ENCODE measurements at places on chromosomes 11 and 22. TPM values are rescaled to one million over a fixed set of nuclear protein-coding genes. Genes with fewer than 3 reads are reported as not detected.

- H3K27me3 ChIP-seq: no peaks in the 10 kb centered on the region
- H3K27ac ChIP-seq: no peak overlapping the region
- no peak overlapping the region for H3K4me3 ChIP-seq
- H3K4me1 ChIP-seq: no peaks in the 10 kb centered on the region
- H3K36me3 ChIP-seq: peaks cover 34% of the 10 kb centered on the region
- no peak for DNase-seq
Measured at GRCh38 chr11:73019996-73020395, 122.1 kb downstream of the FCHSD2 start.

- no peak overlapping the region for H3K4me3 ChIP-seq
- H3K27me3 ChIP-seq: no peaks in the 10 kb centered on the region
- DNase-seq: no peak
- H3K36me3 ChIP-seq: no peaks in the 10 kb centered on the region
- H3K27ac ChIP-seq: no peak overlapping the region
Measured at GRCh38 chr11:7657306-7658025, 15.8 kb downstream of the CYB5R2 start.

GRCh38 chr11:379205-380094 lies 10.2 kb downstream of the B4GALNT4 start:
- no peak overlapping the region for H3K27ac ChIP-seq
- H3K4me1 ChIP-seq: no peaks in the 10 kb centered on the region
- no peaks in the 10 kb centered on the region for H3K36me3 ChIP-seq

GRCh38 chr22:35972559-35972958 lies 56.1 kb downstream of the RBFOX2 start:
- H3K4me1 ChIP-seq: no peaks in the 10 kb centered on the region
- no peak for DNase-seq
- peaks cover 21% of the 10 kb centered on the region for H3K27me3 ChIP-seq
- H3K36me3 ChIP-seq: no peaks in the 10 kb centered on the region
- no peak overlapping the region for H3K4me3 ChIP-seq

GRCh38 chr11:98835335-98835734 lies 185.4 kb upstream of the CNTN5 start:
- DNase-seq: no peak
- H3K27me3 ChIP-seq: no peaks in the 10 kb centered on the region
- no peak overlapping the region for H3K4me3 ChIP-seq

GRCh38 chr22:22342697-22343580 lies 98.4 kb downstream of the VPREB1 start:
- H3K4me1 ChIP-seq: peaks cover 6% of the 10 kb centered on the region
- no peak overlapping the region for H3K4me3 ChIP-seq
- H3K27me3 ChIP-seq: peaks cover 14% of the 10 kb centered on the region
- DNase-seq: peak; percentile 43
- H3K27ac ChIP-seq: no peak overlapping the region

DNA sequence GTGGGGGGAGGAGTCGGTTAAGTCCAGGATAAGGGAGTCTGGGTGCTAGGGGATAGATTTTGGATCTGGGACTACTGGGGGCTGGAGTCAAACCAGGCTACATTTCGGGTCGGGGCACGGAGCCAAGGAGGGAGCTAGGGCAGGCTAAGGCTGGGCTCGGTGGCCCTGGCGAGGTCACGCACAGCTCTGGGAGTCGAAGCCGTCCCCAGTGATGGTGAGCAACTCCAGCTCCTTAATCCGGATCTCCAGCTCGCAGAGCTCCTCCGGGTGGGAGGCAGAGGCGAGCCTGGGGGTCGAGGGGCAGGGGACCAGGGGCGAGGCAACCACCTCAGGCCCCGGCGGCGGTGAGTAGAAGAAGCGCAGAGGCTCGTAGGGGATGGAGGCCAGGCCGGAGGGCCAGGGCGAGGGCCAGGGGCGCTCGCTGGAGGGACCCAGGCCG lies 544 bp downstream of the C11orf91 start:
- peaks cover 31% of the 10 kb centered on the region for H3K27me3 ChIP-seq
- no peak for DNase-seq
- no peaks in the 10 kb centered on the region for H3K36me3 ChIP-seq
- peak overlapping the region; percentile 8 for H3K27ac ChIP-seq

GRCh38 chr11:17898071-17898470 lies 114.8 kb downstream of the SERGEF start:
- H3K27ac ChIP-seq: no peak overlapping the region
- H3K36me3 ChIP-seq: no peaks in the 10 kb centered on the region
- no peak for DNase-seq
- no peaks in the 10 kb centered on the region for H3K27me3 ChIP-seq
- no peak overlapping the region for H3K4me3 ChIP-seq

- H3K27ac ChIP-seq: no peak overlapping the region
- no peak overlapping the region for H3K4me3 ChIP-seq
- H3K27me3 ChIP-seq: no peaks in the 10 kb centered on the region
- DNase-seq: no peak
Measured at GRCh38 chr11:131378931-131379330, 8.5 kb downstream of the NTM start.

GRCh38 chr11:36510594-36510942 lies 496 bp upstream of the TRAF6 start:
- H3K36me3 ChIP-seq: peaks cover 4% of the 10 kb centered on the region
- DNase-seq: no peak
- no peak overlapping the region for H3K27ac ChIP-seq
- peaks cover 6% of the 10 kb centered on the region for H3K27me3 ChIP-seq

GRCh38 chr11:120717623-120718022 lies 206.1 kb downstream of the GRIK4 start:
- peaks cover 7% of the 10 kb centered on the region for H3K4me1 ChIP-seq
- no peak for DNase-seq
- H3K36me3 ChIP-seq: no peaks in the 10 kb centered on the region
- peaks cover 7% of the 10 kb centered on the region for H3K27me3 ChIP-seq
- no peak overlapping the region for H3K27ac ChIP-seq
- no peak overlapping the region for H3K4me3 ChIP-seq

DNA sequence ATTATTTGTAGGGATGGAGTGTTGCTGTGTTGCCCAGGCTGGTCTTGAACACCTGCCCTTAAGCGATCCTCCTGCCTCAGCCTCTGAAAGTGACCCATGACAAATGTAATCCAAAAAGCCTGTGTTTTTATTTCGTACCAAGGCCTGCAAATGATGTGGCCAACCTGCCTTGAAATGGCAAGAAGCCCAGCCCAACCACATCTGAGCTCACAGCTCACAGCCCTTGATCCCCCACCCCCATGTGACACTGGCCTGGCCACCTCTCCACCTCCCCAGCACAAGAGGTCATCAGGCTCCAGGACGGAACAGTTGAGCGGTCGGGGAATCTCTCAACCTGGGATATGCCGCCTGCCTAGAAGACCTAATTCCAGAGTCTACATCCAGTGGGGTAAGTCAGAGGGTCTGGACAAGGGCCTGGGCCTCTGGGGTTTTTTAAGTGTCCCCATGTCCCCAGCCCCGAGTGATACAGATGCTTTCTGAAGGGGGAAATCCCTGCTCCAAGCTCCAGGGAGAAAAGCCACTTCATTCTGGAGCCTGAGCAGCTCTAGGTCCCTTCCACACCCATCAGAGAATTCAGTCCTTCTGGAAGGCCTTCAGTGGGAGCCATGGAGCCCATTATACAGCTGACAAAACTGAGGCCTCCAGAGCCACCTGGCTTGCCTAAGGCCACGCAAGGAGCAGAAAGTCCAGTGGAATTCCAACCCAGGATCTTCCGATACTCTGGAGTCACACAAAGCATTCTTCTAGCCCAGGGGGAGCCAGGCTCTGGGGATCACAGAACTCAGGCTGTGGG lies 70.7 kb downstream of the MN1 start:
- no peaks in the 10 kb centered on the region for H3K36me3 ChIP-seq
- H3K27me3 ChIP-seq: no peaks in the 10 kb centered on the region

DNA sequence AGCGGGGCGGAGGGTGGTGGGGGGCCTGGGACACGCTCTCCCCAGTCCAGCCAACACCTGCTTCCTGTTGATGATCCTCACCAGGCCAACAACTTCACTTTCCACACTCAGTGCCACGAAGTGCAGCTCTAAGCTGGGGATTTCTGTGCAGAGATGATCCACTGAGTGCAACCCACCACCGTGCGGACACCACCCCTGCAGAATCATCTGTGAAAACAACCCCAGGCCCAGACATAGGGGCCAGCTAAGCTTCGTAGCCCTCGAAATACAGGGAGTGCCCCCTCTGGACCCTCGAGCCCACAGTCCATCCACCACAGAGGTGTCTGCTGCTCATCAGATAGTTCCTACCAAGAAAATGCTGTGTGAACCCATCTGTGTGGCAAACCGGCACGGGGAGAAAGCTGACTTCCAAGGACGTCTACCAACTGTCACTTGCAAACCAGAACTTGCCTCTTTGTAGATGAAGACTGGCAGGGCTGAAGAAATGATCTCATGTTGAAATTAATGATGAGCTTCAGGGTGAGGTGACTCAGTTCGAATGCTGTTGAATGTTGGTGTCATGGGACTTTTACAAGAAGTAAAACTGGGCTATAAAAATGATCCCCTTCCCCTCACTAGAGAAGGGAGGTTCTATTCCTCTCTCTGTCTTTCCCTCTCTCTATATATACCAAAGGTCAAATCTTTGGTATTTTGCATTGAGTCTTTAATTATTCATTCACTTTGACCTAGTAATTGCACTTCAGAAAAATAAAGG lies 73.4 kb downstream of the MYEOV start:
- H3K4me3 ChIP-seq: no peak overlapping the region
- no peaks in the 10 kb centered on the region for H3K36me3 ChIP-seq
- no peak overlapping the region for H3K27ac ChIP-seq
- H3K27me3 ChIP-seq: peaks cover 4% of the 10 kb centered on the region
- peak; percentile 3 for DNase-seq

GRCh38 chr11:70251659-70252321 lies 18.7 kb upstream of the PPFIA1 start:
- no peak overlapping the region for H3K27ac ChIP-seq
- no peaks in the 10 kb centered on the region for H3K27me3 ChIP-seq
- H3K4me3 ChIP-seq: no peak overlapping the region
- H3K36me3 ChIP-seq: no peaks in the 10 kb centered on the region
- no peaks in the 10 kb centered on the region for H3K4me1 ChIP-seq
- DNase-seq: no peak

GRCh38 chr11:60964801-60965200 lies 6.7 kb upstream of the CD6 start:
- H3K4me1 ChIP-seq: peaks cover 5% of the 10 kb centered on the region
- peaks cover 21% of the 10 kb centered on the region for H3K27me3 ChIP-seq
- DNase-seq: no peak

- no peaks in the 10 kb centered on the region for H3K27me3 ChIP-seq
- H3K27ac ChIP-seq: no peak overlapping the region
- H3K36me3 ChIP-seq: no peaks in the 10 kb centered on the region
- no peak for DNase-seq
Measured at GRCh38 chr11:12051287-12051662, 42.8 kb upstream of the DKK3 start.

DNA sequence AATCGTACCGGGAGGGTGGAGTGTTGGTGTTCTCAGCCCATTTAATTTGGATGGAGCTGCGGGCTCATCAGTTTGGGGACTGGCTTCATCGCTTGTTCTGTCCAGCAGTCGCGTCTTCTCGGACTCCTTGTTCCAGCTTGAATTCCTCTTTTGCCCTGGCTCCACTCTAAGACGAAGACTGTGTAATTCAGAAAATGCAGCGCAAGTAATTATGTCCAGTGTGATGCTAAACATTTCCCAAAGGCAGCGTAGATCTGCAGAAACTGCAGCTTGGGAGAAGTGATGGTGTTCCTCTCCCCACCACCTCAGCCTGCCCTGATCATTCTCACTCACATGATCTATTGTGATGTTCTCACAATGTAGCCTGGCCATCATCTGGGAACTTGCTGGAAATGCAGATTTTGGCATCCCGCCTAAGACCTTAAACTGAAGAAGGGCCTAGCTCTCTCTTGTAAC lies 666 bp downstream of the SLC25A18 start:
- H3K27ac ChIP-seq: no peak overlapping the region
- no peak overlapping the region for H3K4me3 ChIP-seq
- no peaks in the 10 kb centered on the region for H3K36me3 ChIP-seq
- no peak for DNase-seq
- no peaks in the 10 kb centered on the region for H3K4me1 ChIP-seq
- H3K27me3 ChIP-seq: peaks cover 4% of the 10 kb centered on the region

- DNase-seq: no peak
- H3K27ac ChIP-seq: no peak overlapping the region
- H3K27me3 ChIP-seq: no peaks in the 10 kb centered on the region
- no peak overlapping the region for H3K4me3 ChIP-seq
- H3K36me3 ChIP-seq: no peaks in the 10 kb centered on the region
- no peaks in the 10 kb centered on the region for H3K4me1 ChIP-seq
Measured at GRCh38 chr11:121767433-121767832, 314.7 kb upstream of the SORL1-AS1 start.

DNA sequence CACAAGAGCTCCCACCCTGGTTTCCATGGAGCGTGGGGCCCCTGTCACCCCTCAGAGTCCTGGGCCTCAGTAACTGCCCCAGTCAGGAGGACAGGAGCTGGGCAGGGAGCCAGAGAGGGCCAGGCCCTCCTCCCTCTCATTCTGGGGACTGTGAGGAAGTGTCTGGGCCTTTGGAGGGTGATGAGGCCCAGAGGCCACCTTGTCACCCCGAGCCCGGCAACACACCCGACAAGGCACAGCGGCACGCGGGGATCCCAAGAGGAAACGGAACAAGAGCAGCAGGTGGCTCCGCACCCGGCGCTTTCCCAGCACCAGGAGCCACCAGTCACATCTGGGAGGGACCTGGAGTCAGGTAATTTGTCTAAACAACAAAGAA lies 72.1 kb downstream of the CELSR1 start:
- H3K4me3 ChIP-seq: no peak overlapping the region
- H3K36me3 ChIP-seq: no peaks in the 10 kb centered on the region
- no peaks in the 10 kb centered on the region for H3K27me3 ChIP-seq
- no peak overlapping the region for H3K27ac ChIP-seq
- no peaks in the 10 kb centered on the region for H3K4me1 ChIP-seq
- DNase-seq: no peak

DNA sequence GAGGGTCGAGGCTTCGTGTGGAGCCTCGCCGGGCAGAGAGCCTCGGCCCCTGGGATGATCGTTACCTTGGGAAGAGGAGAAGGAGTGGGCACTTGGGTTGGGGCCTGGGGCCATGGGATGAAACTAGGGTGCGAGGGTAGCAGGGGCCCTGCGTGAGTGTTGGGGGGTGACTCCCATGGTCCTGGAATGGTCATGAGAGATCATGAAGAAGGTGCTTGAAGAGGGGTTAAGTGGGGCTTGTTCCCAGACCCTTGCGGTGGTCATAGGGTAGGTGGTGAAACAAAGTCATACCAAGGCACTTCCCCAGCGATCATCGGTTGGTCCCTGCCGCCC lies 284 bp downstream of the CCS start:
- no peak for DNase-seq
- H3K4me1 ChIP-seq: peaks cover 16% of the 10 kb centered on the region
- H3K27ac ChIP-seq: peak overlapping the region; percentile 94
- peak overlapping the region; percentile 98 for H3K4me3 ChIP-seq
- no peaks in the 10 kb centered on the region for H3K27me3 ChIP-seq
- no peaks in the 10 kb centered on the region for H3K36me3 ChIP-seq

- no peak for DNase-seq
- no peak overlapping the region for H3K4me3 ChIP-seq
- H3K27me3 ChIP-seq: no peaks in the 10 kb centered on the region
- no peak overlapping the region for H3K27ac ChIP-seq
- H3K4me1 ChIP-seq: no peaks in the 10 kb centered on the region
Measured at GRCh38 chr11:97832451-97832850, 1188.3 kb upstream of the CNTN5 start.

OR5AS1 gene
- not detected for total RNA-seq

APOL3 gene
- 48.3 TPM for total RNA-seq

CDC42BPG gene
- 0.07 TPM for total RNA-seq

GGTLC2 gene
- total RNA-seq: not detected

MMP12 gene
- not detected for total RNA-seq

TPBGL gene
- total RNA-seq: 0.25 TPM

SLN gene
- not detected for total RNA-seq

KCNK4 gene
- not detected for total RNA-seq

GPHA2 gene
- total RNA-seq: not detected

MMP8 gene
- not detected for total RNA-seq

SMIM35 gene
- 1.7 TPM for total RNA-seq

OR56B4 gene
- not detected for total RNA-seq

Measured in activated T-helper 2 cell treated with anti-CD3 and anti-CD28 coated beads, Interferon-gamma antibody, Interleukin-2, Interleukin-4, amounts not matched to agents 10 μg/mL and 5 μg/mL and 100 μg/mL, durations not matched to agents 14 hours and 24 hours and 36 hours (primary cell).